Left ventricle myocardium superior (tissue), 1 donor: ENCODE measurements at places on chromosomes 4 and X.

DNA sequence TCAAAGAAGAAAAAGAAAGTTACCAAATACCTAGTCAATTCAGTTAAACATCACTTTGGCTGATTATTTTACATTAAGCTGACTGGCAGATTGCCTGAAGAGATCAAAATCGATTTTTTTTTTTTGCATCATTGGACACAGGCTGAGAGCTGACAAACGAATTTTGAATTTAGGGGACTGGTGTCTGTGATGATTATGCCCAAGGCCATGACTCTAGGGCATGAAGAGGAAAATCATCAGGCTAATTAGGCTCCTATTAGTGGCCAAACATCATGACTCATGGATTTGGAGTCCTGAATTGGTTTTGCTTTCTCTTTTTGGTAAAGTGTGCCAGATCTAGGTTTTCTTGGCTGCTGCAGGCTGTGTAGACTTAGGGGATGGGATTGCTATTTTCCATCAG lies 829.3 kb upstream of the LCORL start:
- no peak for DNase-seq

DNA sequence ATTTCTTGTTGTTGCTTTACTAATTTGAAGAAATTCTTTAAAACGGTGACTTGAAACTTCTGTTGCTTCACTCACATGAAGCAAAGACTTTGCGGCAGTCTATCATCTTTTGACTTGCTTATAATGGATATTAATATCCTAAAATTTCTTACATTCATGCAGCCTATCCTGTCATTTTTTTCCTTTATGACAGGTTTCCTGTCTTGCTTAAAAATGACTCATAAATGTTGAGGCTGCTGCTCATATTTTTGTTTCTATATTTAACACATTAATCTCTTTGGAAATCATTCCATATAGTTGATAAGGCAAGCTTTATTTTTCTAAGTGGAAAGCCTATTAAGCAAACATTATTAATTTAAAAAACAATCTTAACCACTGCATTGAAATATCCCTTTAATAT lies 176.6 kb upstream of the GALNTL6 start:
- DNase-seq: no peak

DNA sequence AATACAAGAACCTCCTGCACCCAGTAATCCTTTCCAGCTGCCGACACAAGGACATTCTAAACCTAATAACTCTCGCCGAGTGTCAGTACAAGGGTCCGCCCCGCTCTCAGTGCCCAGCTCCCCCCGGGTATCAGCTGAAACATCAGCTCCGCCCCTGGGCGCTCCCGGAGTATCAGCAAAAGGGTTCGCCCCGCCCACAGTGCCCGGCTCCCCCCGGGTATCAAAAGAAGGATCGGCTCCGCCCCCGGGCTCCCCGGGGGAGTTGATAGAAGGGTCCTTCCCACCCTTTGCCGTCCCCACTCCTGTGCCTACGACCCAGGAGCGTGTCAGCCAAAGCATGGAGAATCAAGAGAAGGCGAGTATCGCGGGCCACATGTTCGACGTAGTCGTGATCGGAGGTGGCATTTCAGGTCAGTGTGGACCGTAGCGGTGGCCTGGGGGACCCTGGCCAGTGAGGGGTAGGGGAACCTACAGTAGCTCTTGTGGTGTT lies at the start of gene MAOA:
TSS of gene MAOA (plus strand) at position 295 of the 490 bp plus-strand sequence. CDS start at position 338, 43 bp downstream.
- peak; percentile 87 for DNase-seq

DNA sequence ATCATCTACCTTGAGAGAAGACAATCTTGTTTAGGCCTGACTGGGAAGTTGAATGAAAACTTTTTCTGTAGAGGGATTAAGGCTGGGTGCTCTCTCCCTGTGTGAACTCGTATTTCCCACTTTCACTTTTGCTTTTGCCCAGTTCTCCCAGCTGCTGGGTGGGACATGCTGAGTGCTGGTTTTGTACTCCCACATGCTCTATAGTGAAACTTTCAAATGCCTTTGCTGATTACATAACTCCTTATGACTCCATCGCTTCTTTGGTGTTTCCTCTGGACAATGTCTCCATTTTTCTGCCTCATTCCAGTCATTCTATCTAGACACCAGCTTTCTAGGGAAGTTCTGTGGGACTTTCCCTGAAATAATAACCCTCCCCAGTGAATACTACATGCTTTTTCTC lies 100.5 kb downstream of the CLNK start:
- no peak for DNase-seq

DNA sequence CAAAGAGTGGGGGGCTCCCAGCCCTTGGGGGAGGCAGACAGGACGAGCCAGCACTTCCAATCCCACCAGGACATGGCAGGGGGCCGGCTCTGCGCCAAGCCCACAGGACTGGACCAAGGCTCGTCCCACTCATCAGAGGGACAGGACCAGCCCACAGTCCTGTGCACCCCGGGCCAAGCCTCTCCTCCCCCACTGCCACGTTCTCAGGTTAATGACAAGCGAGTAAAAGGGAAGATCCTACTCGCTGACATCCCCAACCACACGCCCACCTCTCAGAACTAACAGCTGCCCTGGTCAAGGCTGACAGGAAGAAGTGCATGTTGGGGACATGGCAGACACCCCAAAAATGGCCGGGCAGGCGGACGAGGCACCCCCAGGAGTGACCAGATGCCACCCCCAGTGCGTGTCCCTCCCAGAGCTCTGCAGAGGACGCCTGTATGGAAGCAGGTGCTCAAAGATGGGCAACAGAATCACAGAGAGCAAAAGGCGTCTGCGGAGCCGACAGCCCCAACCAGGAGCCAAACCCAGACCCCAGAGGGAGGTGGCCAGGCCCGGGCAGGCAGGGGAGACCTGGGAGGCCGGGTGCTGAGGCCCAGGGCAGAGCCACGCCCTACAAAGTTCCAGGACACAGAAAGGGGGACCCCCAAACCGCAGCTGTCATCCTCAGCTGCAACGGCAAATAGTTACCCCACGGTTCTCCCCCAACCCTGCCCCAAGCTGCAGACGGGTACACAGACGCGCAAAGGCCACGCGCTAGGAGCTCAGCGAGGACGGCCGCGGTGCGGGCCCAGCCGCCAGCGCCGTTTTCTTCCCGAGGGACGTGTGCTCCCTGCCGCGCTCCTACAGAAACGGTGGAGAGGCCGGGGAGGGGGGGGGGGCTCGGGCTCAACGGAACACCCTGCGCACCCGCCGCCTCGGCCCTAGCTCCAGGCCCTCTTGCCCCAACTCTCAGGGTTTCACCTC lies 1.7 kb downstream of the CTBP1 start:
- peak; percentile 45 for DNase-seq

GRCh38 chr4:184408684-184409081 lies 65.7 kb downstream of the IRF2 start:
- peak; percentile 60 for DNase-seq

GRCh38 chr4:150569998-150570535 lies 11.9 kb upstream of the MAB21L2 start:
- DNase-seq: no peak

DNA sequence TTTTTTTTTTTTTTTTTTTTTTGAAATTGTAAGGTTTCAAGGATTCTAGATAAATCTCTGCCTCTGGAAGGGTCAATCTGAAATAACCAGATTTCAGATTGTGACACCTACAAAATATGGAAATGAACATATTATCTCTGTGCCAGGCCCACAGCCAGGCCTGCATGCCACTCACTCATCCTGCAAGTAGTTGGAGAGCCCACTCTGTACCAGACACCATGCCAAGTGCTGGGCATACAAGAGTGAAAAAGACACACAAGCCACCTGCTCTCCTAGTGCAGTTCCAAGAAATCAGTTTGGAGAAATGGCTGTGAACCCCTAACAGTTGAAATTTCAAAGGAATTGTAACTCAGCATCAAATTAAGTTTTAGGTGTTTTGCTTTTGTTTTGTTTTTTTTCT lies 145.9 kb upstream of the NOCT start:
- peak; percentile 63 for DNase-seq

DNA sequence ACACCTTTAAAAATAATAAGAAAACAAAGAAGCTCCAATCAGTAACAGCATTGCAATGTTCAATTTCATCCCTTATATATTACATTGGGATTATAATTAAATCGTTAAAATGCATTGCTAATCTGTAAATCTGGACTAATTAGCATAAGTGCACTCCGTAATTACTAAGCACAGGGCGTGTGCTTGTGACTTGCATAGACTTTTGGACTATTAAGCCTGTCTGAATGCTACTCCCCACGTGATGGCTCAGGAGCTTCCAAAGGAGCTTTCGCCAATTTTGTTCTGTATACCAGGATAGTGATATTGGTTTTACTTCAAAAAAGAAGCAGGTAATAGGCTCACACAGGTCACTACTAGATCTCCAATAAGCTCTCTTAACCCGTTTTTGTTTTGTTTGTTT lies 497.1 kb downstream of the SMARCA1 start:
- DNase-seq: no peak

DNA sequence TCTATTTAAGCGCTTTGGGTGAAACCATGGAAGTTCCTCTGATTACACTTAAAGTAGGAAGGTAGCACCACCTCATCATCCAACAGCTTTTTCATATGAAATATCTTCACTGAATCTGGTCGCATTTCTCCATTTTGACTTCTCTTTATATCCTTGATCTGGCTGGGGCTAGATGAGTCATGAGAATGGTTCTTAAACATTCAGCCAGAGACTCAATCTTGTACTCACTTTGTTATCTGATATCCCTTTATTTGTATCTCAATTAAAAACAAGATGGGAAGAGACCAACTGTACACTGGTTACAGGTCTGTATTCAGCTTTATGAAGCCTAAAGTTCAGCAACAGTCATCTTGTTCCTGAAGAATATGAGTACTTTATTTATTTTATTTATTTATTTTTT lies 84.9 kb downstream of the CBLL2 start:
- no peak for DNase-seq

GRCh38 chrX:93428497-93428896 lies 244.9 kb downstream of the NAP1L3 start:
- DNase-seq: no peak

- peak; percentile 32 for DNase-seq
These were observed 221.0 kb downstream of the PALLD start for GRCh38 chr4:168717847-168718246.

GRCh38 chr4:122604146-122604545 lies 16.7 kb downstream of the IL21 start:
- no peak for DNase-seq

GRCh38 chrX:80138938-80139337 lies 124.4 kb downstream of the TBX22 start:
- no peak for DNase-seq

GRCh38 chrX:9466124-9466495 lies 1.3 kb downstream of the TBL1X start:
- peak; percentile 66 for DNase-seq

GRCh38 chr4:62232814-62233213 lies 1032.7 kb downstream of the ADGRL3 start:
- no peak for DNase-seq

GRCh38 chr4:23839279-23839678 lies 50.6 kb downstream of the PPARGC1A start:
- DNase-seq: no peak

DNA sequence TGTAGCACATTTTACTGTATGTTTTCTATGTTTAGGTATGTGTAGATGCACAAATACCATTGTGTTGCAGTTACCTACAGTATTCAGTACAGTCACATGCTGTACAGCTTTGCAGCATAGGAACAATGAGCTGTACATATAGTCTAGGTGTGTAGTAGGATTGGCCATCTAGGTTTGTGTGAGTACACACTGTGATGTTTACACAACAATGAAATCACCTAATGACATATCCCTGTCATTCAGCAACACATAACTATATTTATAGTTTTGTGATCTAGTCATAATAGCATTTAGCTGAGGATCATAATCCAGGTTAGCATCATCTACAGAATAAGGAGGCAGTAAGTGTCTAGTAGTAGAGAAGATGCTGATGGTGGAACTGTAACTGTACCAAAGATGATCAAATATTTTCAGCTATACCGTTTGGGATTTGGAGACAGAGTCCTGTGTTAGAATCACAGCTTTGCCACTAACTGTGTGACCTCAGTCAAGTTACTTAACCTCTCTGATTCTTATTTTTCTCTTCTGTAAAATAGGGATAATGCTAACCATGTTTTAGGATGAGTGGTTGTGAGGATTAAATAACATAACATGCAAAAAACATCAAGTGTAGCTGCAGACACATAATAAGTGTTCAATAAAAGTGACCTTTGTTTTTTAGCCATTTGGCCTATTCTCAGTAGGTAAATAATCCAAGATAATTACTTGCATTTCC lies 73.3 kb downstream of the LIMCH1 start:
- no peak for DNase-seq
